GM04504 (cell line): ENCODE measurements at places on chromosomes 2 and 18.

DNA sequence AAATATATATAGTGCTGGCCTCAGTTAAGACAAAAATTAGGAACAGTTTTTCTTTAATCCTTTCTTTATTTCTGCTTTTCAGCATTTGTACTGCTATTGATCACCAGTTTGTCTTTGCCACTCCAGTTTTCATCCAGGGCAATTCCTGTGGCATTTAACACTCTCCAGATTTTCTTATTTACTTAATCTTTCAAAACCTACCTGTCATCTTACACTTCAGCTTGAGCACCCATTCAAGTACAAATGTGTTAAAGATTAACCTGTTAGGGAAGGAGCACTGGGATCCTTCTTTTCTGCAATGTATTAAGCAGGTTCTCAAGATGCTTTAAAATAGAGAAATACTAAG lies 101.8 kb upstream of the SCN1A start:
- DNase-seq = no peak

GRCh38 chr2:143480601-143481236 lies 351.5 kb downstream of the ARHGAP15 start:
- no peak for DNase-seq

GRCh38 chr18:31931163-31931885 lies 11.6 kb downstream of the TRAPPC8 start:
- DNase-seq = no peak

GRCh38 chr2:169081551-169081950 lies 12.2 kb downstream of the DHRS9 start:
- no peak for DNase-seq

DNA sequence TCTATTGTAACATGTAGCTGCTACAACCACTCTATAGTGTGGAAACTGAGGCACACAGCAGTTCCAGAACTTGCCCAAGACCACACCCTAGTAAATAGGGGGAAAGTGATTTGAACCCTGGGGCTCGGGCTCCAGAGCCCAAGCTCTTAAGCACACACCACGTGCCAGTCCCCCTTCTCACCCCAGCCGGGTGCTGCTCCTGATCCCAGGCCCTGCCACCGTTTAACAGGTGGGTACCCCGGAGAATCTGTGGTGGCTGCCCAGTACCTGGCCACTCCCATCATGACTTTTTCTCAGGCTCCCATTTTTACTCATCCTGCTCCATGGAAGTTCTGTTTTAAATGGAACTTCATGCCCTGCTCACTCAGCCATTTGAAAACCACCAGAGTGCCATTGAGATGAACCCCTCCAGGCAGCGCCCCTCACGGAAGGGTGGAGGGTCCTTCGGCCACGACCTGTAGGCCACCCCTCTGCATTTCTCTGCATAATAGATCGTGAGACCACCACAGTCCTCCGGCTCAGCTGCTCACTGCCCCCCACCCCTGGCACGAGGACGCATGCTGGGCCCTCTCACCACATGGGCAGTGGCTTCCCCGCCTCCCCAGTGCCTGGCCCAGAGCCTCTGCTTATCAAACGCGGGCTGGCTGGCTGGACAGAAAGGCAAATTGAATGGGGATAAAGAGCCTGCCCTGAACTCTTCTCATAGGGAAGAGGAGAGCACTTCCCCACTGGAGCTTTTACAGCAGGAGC lies 42.1 kb downstream of the TMEM37 start:
- DNase-seq = no peak
